ENCODE measurements at places on chromosomes 2 and 18. TPM values are rescaled to one million over a fixed set of nuclear protein-coding genes. Genes with fewer than 3 reads are reported as not detected.

- DNase-seq: no peak
Measured at GRCh38 chr18:23276451-23276850, 141.2 kb downstream of the CABLES1 start.

DNA sequence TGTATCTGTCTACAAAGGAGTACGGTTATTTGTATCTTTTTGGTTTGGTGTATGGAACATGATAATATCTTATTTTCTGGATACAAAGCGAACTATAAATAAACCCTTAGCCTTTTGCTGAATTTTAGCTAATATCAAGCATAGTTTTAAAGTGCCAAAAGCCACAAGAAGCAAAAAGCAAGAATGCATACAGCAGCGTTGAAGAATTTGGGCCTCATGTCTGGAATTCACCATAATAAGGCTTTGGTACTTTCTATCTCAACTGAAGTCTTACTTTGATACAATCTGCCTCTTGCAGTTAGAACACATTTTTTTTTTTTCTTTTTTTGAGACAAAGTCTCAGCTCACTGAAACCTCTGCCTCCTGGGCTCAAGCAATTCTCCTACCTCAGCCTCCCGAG is 151.5 kb downstream of the ERBB4 start:
- no peak for DNase-seq

GRCh38 chr18:58109256-58109655 is 65.2 kb downstream of the NEDD4L start:
- no peak for DNase-seq

DNA sequence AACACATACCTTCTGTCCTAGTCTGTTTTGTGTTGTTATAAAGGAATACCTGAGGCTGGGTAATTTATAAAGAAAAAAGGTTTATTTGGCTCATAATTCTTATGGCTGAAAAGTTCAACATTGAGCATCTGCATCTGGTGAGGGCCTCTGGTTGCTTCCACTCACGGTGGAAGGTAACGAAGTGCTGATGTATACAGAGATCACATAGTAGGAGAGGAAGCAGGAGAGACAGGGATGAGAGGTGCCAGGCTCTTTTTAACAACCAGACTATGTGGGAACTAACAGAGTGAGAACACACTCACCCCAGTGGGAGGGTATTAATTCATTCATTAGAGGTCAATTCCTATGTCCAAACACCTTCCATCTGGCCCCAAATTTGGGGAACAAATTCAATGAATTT is 463.8 kb downstream of the DSC3 start:
- no peak for DNase-seq

- DNase-seq: no peak
Measured at GRCh38 chr2:12534646-12535263, 182.0 kb upstream of the TRIB2 start.

SCN2A gene
- not detected for total RNA-seq

CNGA3 gene
- 6.4 TPM for total RNA-seq

KCNF1 gene
- not detected for total RNA-seq

Data from stomach (tissue), 19 donors.